Common myeloid progenitor, CD34-positive (primary cell): ENCODE measurements at places on chromosomes 4 and X.
A peak's percentile ranks its signal among the peaks of the same experiment; 100 is the strongest.

GRCh38 chr4:163554870-163555465, 60.5 kb downstream of the TMA16 start:
- H3K36me3 ChIP-seq = no peaks in the 10 kb centered on the region
- H3K27me3 ChIP-seq = no peaks in the 10 kb centered on the region
- peak; percentile 52 for DNase-seq
- H3K4me1 ChIP-seq = peaks cover 27% of the 10 kb centered on the region

- no peak for DNase-seq
- H3K36me3 ChIP-seq = no peaks in the 10 kb centered on the region
- no peaks in the 10 kb centered on the region for H3K4me1 ChIP-seq
- no peak overlapping the region for H3K4me3 ChIP-seq
- H3K27me3 ChIP-seq = no peaks in the 10 kb centered on the region
Measured at GRCh38 chr4:92519727-92520126, 216.0 kb downstream of the GRID2 start.

DNA sequence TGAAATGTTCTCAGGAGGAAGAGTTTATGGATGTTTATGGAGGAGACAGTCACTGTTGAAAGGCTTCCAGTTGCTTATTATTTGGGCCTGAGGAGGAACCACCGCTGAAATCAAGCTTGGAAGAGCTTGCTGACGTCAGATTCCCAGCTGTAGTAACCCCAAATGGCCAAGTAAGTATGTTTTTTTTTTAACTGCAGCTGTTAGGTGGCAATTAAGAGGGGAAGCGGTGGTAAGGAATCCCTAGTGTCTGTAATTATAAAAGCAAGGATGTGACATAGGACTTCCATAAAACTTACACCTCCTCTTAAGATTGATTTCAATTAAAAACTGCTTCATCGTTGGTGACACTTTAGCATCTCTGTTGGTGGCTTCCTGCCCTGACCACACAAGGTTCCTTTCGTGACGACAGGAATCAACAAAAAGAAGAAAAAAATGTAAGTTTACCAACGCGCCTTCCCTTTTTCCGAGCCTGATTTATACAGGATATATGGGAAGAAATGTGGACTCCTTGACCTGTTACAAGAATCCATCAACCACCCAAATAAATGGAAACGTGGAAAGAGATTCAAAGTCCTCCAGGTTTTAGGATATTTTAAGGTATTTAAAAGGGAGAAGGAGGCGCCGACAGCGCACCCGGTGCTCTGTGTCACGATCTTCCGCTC, 884 bp downstream of the RELL1 start:
- peaks cover 32% of the 10 kb centered on the region for H3K4me1 ChIP-seq
- peaks cover 4% of the 10 kb centered on the region for H3K36me3 ChIP-seq
- peak overlapping the region; percentile 92 for H3K27ac ChIP-seq
- H3K27me3 ChIP-seq = no peaks in the 10 kb centered on the region

DNA sequence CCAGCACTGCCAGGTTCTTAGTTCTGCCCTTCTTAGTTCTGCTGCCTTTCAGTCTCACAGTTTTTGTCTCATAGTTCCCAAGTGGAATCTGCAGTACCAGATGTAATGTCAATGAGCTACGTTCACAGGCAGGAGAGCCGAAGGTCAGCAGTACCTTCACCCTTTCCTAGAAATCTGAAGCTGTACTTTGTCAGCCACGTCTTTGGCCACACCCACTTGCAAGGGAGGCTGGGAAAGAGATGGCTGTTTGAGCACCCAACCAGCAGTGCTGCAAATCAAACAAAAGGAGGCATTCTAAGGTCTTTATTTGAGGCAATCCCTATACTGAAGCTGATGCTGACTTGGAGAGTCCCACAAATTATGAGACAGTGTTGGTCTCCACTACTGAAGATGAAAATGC, 199.1 kb upstream of the NPY2R start:
- no peaks in the 10 kb centered on the region for H3K4me1 ChIP-seq
- no peak overlapping the region for H3K4me3 ChIP-seq
- no peaks in the 10 kb centered on the region for H3K36me3 ChIP-seq
- DNase-seq = no peak

DNA sequence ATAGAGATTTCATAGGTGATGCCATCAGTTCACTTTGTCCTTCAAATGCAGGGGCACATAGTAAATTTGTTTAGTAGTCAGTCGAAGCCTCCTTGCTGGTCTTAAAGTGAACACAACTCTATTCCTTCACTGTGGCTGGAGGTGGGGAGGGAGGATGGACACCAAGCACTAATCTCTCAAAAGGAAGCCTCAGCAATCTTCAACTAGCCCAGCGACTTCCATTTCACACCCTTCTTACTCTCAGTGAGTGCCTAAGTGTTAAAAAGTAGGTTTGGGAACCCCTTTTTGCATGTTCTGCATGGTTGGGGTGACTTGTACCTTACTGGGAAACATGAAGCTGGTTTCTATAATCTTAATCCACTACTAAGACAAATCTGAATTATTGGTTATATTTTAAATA, 96.0 kb upstream of the GUCY1A1 start:
- H3K4me3 ChIP-seq = no peak overlapping the region
- no peak for DNase-seq
- H3K4me1 ChIP-seq = no peaks in the 10 kb centered on the region
- H3K27me3 ChIP-seq = no peaks in the 10 kb centered on the region

- H3K27me3 ChIP-seq = no peaks in the 10 kb centered on the region
- no peak overlapping the region for H3K27ac ChIP-seq
- no peaks in the 10 kb centered on the region for H3K36me3 ChIP-seq
- no peak overlapping the region for H3K4me3 ChIP-seq
- DNase-seq = no peak
Measured at GRCh38 chr4:10831727-10832408, 147.3 kb upstream of the CLNK start.

- H3K27me3 ChIP-seq = no peaks in the 10 kb centered on the region
- no peak for DNase-seq
- no peaks in the 10 kb centered on the region for H3K4me1 ChIP-seq
- no peak overlapping the region for H3K4me3 ChIP-seq
- peaks cover 24% of the 10 kb centered on the region for H3K36me3 ChIP-seq
Measured at GRCh38 chr4:529563-529962, 30.6 kb downstream of the PIGG start.

- no peaks in the 10 kb centered on the region for H3K4me1 ChIP-seq
- peaks cover 84% of the 10 kb centered on the region for H3K36me3 ChIP-seq
- no peak overlapping the region for H3K27ac ChIP-seq
- no peaks in the 10 kb centered on the region for H3K27me3 ChIP-seq
- H3K4me3 ChIP-seq = no peak overlapping the region
Measured at GRCh38 chrX:310621-311155, 7.9 kb downstream of the GTPBP6 start.

DNA sequence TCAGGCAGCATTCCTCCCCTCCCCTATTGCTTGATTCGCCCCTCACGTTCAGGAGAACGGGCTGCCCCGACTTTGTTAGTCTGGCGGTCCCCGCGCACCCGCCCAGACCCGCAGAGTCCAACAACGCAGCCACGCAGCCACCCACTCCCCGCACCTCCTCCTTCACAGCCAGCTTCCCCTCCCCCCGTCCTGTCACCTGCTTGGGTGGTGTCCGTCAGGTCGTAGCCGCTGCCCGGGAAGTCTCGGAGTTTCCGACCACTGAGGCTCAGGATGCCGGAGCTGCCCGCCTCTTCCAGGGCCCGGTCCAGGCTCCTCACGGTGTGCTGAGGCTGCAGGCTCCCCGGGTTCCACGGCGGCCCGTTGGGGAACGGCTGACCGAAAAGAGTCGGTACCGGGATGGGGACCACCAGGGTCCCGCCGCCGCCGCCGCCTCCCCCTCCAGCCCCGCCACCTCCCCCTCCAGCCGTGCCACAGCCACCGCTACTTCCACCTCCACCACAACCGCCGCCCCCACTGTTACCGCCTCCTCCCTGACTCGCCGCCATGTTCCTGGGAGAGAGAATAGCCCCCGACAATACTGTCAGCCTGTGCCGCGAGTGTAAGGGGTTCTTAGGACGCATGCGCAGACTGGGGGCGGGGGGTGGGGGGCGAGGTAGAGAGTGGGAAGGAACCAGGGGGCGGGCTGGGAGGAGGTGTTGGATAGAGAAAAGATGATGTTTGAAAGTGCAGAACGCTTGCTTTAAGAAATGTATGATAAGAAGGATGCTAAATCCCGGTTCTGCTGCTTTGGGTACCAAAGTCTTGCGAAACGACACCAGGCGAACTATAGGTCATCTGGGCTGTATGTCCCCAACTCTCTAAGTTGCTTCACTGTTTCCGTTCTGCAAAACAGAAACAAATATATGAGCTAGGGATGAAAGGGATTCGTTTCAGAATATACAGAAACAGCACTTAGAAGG, at the start of gene LRCH2:
Gene LRCH2 (minus strand): TSS at position 600 of the 959 bp plus-strand sequence. CDS start 55 bp downstream, at position 545.
- no peak within 1 kb of the TSS for H3K27ac ChIP-seq
- H3K27me3 ChIP-seq = no peaks in the 10 kb centered on the region
- H3K4me3 ChIP-seq = peak within 1 kb of the TSS; percentile 58
- H3K36me3 ChIP-seq = no peaks in the 10 kb centered on the region

GRCh38 chr4:182928061-182928460, 10.9 kb upstream of the DCTD start:
- H3K4me3 ChIP-seq = no peak overlapping the region
- no peaks in the 10 kb centered on the region for H3K36me3 ChIP-seq
- H3K27ac ChIP-seq = no peak overlapping the region
- DNase-seq = no peak

- H3K4me3 ChIP-seq = no peak overlapping the region
- no peaks in the 10 kb centered on the region for H3K36me3 ChIP-seq
- H3K4me1 ChIP-seq = no peaks in the 10 kb centered on the region
- no peak for DNase-seq
- H3K27ac ChIP-seq = no peak overlapping the region
Measured at GRCh38 chr4:26248647-26249046, 72.2 kb upstream of the RBPJ start.

DNA sequence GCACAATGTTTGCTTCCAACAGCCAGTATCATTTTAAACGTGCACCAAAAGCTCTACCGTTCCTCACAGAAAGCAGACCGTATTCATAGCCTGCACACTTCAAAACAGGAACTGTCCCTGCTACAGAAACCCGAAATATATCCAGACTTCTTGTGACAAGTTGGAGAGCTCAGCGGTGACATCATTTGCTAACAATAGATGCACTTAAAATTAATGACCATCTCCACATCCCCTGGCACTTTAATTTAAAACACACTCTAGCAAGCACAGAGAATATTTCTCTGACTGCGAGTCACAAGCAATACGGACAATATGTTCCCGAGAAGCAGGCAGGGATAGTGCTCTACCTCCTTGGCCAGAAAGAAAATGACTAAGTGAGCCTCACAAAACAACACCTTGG, 2.5 kb downstream of the NYX start:
- peaks cover 9% of the 10 kb centered on the region for H3K4me1 ChIP-seq
- peaks cover 13% of the 10 kb centered on the region for H3K27me3 ChIP-seq
- no peak overlapping the region for H3K27ac ChIP-seq

GRCh38 chr4:39502019-39502663, 25.1 kb downstream of the UGDH start:
- no peaks in the 10 kb centered on the region for H3K4me1 ChIP-seq
- peaks cover 27% of the 10 kb centered on the region for H3K36me3 ChIP-seq
- no peak for DNase-seq
- H3K4me3 ChIP-seq = no peak overlapping the region
- no peak overlapping the region for H3K27ac ChIP-seq

DNA sequence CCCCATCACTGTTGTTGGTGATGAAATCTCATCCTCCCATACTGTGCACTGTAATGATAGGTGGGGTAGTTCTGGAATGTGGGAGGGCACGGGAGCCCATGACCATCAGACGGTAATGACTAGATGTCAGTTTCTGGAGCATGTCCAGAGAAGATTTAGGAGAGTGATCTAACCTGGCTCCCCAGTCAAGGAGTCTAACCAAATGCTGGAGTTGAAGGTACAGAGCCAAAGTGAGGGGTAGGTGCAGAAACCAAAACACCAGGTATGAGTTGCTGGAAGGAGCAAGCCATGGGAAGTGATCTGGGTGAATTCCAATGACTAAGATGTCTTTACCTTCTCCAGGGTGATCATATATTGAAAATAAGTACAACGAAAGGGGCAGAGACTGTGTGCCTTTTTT, 296.9 kb downstream of the INPP4B start:
- H3K4me1 ChIP-seq = no peaks in the 10 kb centered on the region
- H3K27me3 ChIP-seq = no peaks in the 10 kb centered on the region
- H3K4me3 ChIP-seq = no peak overlapping the region
- DNase-seq = no peak

GRCh38 chr4:3874028-3874415, 107.8 kb downstream of the ADRA2C start:
- H3K4me1 ChIP-seq = peaks cover 17% of the 10 kb centered on the region
- no peak for DNase-seq

DNA sequence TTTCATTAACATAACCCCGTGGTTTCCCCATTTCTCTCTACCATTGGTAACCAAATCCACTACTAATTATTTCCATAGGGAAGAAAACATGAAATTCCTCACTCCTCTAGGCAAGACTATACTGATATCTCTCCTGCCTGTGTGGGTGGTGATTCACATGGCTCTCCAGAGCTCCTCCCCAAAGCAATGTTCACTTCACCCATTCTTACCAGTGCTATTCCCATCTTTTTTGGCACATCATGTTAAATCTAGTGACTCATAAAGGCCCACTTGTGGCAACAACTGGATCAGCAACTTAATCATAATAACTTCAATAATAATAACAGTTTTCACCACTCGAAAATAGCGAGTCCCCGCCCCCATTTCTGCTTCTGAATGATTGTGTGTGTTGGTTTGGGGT, 6.1 kb upstream of the HCCS start:
- DNase-seq = no peak
- no peaks in the 10 kb centered on the region for H3K27me3 ChIP-seq
- H3K4me3 ChIP-seq = no peak overlapping the region
- H3K4me1 ChIP-seq = no peaks in the 10 kb centered on the region
- no peaks in the 10 kb centered on the region for H3K36me3 ChIP-seq

DNA sequence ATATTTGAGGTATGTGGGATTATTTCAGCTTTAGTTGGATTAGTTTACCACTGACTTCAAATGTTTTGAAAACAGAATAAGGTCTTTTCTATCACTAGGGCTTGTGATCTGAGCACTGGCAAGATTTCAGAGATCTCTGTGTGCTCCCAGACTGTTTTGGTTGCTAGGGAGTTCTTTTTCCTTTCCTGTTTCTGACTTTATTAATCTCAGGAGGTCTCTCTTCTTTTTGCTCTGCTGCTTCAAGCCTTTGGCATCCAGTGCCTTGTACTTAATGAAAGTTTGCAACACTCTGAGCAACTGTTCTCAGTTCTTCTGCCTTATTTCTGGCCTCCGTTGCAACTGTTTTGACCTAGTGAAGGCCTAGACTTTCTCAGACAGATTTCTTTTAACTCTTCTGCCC, 32.1 kb upstream of the PAQR3 start:
- H3K4me1 ChIP-seq = peaks cover 19% of the 10 kb centered on the region
- H3K36me3 ChIP-seq = no peaks in the 10 kb centered on the region
- H3K4me3 ChIP-seq = no peak overlapping the region

- H3K27me3 ChIP-seq = peaks cover 28% of the 10 kb centered on the region
- no peak overlapping the region for H3K4me3 ChIP-seq
- DNase-seq = peak; percentile 24
- no peaks in the 10 kb centered on the region for H3K36me3 ChIP-seq
Measured at GRCh38 chr4:133152831-133153481, 3.9 kb downstream of the PCDH10 start.

DNA sequence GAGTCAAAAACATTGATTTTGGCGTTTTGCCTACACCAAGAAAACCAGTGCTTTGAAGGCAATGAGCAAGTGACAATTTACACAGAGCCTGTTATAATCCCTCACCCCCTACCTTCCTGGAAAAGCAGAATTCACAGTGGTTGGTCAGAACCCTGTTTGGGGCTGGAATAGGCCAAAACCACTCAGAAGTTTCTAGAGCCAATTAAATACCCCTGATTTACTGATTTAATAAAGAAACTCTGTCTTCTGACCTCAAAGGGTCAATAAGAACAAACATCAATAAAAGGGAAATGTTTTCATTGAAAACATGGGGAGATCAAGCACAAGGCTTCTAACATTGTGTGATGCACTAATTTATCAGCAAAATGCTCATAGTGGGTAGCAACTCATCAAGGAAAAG, 116.3 kb downstream of the UNC5C start:
- H3K4me3 ChIP-seq = no peak overlapping the region
- no peaks in the 10 kb centered on the region for H3K36me3 ChIP-seq
- H3K27me3 ChIP-seq = no peaks in the 10 kb centered on the region
- H3K27ac ChIP-seq = no peak overlapping the region
- DNase-seq = no peak
